CD4-positive, alpha-beta T cell treated with Interleukin-10 for 1 hour (primary cell): ENCODE measurements at places on chromosomes 1 and 21.

- no peak for DNase-seq
These were observed 60.5 kb downstream of the NEGR1 start for GRCh38 chr1:72221811-72222210.

- no peak for DNase-seq
These were observed 261.4 kb upstream of the C1orf174 start for GRCh38 chr1:4161366-4162006.

GRCh38 chr1:165073185-165074007 lies 283.1 kb downstream of the LMX1A start:
- DNase-seq = no peak

DNA sequence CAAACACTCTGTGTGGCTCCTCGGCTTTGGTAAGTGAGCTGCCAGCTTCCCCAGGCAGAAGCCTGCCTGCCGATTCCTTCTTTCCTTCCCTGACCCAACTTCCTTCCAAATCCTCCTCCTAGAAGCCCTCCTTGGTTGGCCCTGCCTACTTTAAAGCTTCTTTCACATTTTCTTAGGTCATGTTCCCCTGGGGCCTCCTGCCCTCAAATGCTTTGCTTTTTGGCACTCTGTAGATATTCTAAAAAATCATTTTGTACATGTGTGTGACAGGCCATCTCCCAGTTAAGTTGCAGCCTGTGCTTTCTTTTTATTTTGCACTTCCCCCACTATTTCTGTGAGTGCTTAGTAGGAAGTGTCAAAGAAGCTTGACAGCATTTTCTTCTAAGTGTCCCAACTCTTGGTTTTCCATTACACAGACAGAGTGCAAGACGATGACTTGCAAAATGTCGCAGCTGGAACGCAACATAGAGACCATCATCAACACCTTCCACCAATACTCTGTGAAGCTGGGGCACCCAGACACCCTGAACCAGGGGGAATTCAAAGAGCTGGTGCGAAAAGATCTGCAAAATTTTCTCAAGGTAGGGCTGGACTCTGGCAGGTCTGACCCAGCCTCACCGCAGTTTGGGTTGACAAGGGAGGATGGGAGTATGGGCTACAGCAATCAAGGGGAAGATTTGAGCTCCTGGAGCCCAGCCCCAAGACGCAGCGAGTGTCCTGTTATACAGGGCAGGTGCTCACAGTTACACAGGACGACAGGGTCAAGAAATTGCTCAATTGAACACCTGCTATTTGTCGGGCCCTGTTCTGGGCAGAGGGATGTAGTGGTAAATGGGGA lies at the start of gene S100A9:
Gene S100A9 (plus strand): TSS at position 2 of the 838 bp plus-strand sequence. CDS start 430 bp downstream, at position 432.
- DNase-seq = no peak

- DNase-seq = no peak
These were observed 197.0 kb upstream of the UBE2U start for GRCh38 chr1:64006276-64007051.

DNA sequence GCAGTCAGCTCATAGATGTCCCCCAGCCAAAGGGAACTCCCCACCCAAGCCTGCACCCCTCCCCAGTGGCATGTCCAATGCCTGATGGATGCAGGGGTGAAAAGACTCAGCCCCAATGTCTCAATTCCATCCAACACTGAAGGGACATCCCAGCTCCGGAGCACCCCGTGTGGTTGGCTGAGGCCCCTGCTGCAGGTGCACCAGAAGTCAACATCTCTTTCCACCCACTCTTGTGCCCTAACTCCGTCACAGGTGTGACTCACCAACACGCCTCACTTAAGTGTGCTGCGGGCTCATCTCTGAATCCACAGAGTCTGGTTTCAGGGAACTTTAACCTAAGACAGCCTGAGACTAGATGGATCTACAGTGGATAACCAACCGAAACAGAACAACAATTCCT lies 40.9 kb upstream of the ZBTB18 start:
- DNase-seq = no peak
